ENCODE measurements at places on chromosomes 6 and 20.

DNA sequence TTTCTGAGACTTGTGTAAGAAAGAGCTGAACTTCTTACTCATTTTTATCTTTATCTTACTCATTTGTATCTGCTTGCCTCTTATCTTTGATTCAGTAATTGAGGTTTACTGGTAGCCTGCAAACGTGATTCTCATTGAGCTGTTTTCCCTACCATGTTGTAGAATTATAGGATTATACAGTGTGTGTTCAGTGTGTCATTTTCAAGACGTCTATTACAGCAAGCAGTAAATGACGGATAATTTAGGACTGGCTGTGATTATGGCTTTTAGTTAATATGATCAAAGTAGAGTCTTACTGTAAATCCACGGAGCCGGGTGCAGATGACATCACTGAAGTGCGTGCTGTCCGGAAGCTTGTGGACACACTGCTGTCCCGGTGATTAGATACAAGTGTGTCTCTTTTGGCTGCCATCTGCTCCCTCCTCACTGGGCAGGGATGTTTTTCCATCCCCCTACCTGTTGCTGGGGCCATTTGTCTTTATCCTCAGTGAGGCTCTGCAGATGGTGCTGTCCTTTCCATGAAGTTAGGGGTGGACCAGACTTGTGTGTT, 6.0 kb downstream of the NELFCD start:
- DNase-seq = no peak

DNA sequence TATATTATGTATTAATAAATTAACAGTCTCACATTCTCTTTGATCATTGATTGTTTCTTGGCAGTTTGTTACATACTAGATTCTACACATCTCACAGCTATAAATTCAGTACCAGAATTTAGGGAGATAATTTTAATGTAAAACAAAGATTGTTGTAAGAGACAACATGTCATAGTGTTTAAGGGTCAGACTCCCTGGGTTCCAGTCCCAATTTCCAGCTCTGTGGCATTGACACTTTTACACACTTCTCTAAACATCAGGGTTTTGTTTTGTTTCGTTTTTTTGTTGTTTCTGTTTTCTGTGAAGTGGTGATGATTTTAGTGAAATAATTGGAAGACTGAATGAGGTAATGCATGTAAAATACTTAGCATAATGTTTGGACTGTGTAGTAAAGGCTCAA, 19.9 kb downstream of the ADGRB3 start:
- DNase-seq = no peak

DNA sequence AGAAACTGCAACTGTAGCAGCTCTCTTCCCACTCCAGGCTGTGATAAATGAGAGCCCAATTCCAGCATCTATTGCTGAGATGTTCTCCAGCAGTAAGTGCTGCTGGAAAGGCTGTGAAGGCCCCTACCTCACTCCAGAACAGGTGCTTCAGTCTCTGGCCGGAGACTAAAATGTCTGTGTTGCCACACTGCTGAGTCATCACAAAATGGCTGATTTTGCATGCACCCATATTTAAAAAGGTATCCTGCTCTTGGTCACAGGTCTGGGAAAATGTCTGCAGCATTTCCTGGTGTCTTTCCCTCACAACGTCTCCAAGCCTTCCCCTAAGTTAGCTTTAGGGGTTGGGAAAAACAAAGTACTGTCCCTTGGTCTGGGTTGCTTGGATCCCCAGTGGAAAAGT, 95.1 kb downstream of the TPBG start:
- DNase-seq = no peak

- no peak for DNase-seq
Observed at GRCh38 chr20:38132910-38133501, 32.1 kb downstream of the TGM2 start.

DNA sequence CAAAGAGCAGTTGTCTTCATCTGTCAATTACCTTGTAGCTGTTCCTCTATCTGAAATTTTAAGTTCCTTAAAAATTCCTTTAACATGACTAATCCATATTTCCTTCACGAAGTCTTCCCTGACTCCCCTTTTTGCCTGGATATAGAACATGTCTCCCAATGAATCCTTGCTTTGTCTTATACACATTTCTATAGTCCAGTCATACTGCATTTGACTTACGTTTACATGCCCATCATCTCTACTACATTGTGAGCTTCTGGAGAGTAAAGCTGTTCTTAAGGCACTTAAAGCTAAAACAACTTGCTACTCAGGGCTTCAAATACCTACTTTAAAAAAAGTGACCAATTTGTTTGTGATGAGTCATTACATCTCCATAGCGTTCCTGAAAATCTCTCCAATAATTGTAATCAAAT, 4.9 kb downstream of the REV3L start:
- no peak for DNase-seq

DNA sequence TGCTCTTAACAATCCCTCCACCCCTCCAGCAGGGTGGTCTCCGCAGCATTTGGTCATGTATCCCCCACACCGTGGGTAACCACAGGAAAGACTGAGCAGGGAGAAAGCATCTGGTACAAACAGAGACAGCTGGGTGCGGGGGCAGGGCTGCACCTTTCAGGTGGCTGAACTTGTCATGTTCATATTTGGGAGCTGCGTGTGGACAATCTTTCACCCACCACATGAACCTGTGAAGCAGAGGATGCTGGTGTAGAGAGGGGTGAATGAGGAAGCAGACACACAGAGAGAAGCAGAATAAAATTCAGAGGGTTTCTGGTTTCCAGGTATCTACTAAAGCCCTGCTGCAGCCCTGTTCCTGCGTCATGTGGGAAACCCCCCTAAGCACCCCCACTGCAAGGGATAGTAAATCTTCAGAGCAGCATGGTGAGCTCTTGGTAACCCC, 8.9 kb downstream of the GFOD1 start:
- no peak for DNase-seq

DNA sequence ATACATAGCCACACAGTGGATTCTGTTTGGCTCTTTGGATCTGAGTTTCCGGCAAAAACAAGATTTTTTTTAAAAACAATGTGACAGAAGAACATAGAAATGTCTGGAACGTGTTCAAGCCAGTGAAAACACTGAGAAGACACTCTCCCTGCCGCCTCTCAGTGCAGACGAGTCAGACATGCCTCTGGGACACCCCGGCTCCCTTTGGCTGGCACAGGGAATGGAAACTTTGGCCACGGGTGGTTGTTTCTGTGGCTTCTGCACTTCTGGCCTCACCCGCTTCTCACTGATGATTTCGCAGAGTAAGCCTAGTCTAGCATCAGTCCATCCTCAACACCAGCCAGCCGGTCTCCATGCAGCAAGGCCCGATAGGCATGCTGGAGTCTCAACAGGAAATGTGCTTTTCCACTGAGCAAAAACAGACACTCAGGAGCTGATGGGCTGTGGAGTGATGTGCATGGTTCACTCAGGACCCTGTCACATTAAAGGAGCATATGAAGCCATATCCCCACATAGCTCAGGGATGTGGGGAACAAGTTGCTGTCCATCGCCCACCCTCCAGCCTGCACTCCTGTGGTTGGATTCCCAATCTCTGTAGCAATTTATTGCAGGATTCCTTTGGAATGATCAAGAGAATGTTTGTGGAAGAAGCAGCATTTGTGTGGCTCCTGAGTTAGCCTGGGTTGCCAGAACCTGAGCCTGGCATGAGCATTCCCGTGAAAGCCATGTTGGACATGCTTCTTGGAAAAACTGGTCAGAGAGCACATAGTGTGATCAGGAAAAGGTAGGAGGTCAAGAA, 262.0 kb upstream of the RIN2 start:
- peak; percentile 13 for DNase-seq

GRCh38 chr20:19799325-19799724, 41.3 kb downstream of the RIN2 start:
- DNase-seq = no peak

DNA sequence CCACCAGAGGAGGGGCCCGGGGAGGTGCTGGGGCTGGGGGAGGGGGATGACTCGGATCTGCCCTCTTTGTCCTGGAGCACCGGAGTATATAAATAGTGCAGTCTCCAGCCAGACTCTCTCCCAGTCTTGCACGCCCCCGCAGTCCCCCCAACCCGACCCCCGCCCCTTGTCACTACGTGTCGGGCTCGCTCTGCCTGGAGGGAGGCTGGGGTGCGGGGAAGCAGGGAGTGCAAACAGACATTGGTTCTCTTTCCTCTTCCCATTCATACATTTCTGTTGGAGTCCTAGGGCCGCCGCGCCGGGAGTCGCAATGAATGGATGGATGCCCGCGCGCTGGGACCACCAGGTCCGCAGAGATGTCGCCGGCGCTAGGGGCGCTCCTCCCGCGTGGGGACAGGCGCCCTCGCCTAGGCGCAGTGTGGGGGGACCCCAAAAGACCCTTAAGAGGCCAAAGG, 179.3 kb downstream of the TBXT start:
- DNase-seq = no peak

GRCh38 chr6:25410102-25410501, 130.9 kb downstream of the CARMIL1 start:
- DNase-seq = no peak

DNA sequence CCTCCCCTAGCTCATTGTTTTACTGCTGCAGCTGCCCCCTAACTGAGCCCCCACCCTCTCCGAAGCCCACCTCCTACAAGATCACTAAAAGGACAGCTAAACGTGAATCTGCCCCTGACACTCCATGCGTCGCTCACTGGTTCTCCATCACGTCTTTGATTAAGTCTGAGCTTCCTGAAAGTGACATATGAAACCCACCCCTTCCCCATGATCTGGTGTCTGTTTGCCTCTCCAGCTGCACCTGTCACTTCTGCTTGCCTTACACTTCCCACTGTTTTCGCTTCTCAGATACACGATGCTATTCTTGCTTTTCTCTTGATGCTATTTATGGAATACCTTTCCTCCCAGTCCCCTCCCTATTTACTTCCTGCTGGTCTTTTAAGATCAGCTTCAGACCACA, 8.0 kb upstream of the PERP start:
- no peak for DNase-seq

DNA sequence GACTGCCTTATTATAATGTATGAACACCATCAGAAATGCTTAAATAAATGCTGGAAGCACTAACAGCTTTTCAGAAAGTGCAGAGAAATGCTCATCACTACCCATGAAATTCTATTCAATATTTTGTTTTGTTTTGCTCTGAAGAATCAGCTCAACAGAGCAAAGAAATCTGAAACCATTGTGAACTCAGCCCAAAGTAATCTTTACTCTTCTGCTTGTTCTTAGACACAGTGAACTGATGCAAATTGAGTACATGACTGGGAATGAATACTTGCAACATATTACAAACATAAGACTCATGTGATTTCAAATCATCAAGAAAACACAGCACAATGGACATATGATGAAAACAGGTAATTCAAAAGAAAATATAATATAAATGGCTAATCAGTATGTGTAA, 404.6 kb upstream of the OPRM1 start:
- DNase-seq = no peak

DNA sequence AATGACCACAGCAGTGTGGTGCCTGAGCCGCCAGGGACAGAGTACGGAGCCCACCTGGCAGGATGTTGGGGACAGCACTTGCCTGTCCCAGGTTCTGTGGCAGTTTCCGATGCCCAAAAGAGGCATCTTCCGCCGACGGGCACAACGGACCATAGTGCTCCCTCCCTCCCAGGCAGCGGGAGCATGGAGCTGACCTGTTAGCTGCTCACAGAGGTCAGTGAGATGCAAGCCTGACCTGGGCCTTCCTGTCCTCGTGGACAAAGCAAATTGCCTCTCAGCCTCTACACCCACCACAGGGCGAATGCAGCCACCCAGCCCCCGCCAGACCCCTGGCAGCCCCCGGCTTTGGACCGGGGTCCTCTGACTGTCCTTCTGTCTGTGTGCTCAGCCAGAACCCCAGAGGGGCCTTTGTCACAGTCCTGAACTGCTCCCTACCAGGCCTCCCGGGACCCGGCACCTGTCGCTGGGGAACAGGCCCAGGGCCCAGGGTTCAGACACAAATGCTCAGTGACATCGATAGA, 16.2 kb upstream of the FRMD1 start:
- no peak for DNase-seq

DNA sequence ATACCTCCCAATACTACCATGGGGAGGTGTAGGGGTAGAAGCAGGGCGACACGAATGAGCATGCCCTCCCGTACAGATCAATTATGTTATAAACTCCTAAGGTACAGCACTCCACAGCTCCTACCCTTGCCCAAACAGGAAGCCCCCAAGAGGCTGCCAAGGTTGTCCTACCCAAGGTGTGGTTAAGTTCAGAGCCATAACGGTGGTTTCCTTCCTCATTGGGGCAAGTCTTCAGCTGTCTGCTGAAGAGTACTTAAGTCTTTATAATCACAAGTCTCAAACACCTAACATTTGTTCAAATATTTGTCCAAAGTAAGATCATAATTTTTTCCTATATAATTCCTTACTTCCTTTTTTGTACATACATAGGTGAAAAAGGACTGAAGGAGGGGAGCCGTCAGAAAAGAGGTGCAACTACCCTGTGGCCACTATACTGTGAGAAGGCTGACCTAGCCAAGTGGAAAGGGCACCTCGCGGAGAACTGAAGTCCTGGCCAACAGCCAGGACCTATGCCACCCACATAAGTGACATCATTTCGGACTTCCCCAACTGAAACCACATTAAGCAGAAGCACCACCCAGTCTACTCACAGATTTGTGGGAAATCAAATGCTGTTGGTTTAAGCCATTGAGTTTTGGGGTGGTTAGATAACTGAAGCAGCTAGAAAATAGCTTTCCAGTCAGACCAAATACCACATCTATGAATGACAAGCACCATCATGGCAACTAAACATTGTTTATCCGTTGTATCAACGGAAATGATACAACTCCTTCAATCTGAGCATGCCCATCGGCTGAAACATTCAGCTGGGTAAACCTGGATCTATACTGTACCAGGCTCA, 2.9 kb upstream of the RAB22A start:
- DNase-seq = no peak

DNA sequence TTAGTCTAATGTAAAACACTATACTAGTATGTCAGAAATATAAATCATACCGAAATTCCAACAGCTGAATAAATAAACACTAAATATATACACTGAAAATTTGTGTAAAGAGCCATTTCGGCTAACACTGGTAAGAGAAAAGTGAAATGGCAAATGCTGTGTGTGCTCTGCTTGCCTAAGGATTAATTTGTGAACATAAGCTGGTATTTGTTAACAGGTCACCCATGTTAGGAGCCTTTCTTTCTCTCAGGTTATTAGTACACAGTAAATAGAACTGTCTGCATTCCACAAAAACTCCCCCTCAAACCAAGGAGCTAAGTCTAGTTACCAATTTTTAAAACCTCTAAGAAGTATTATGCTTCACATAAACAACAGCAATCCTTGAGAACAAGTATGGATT, 27.0 kb downstream of the ELOVL5 start:
- no peak for DNase-seq
